Stimulated activated CD4-positive, alpha-beta T cell treated with anti-CD3 and anti-CD28 coated beads, Interleukin-1b, Interleukin-23, amount 100 ng/mL, for 1 hour (primary cell): ENCODE measurements at places on chromosomes 5 and 9.

GRCh38 chr9:106953174-106953573 is 90.2 kb downstream of the ZNF462 start:
- DNase-seq, result no peak

GRCh38 chr5:112294126-112294525 is 125.0 kb downstream of the EPB41L4A start:
- DNase-seq, result no peak

- DNase-seq, result no peak
These were observed 333.7 kb downstream of the PDE4D start for GRCh38 chr5:59559847-59560246.

- no peak for DNase-seq
These were observed 119.1 kb downstream of the DPYSL3 start for GRCh38 chr5:147390654-147391225.

DNA sequence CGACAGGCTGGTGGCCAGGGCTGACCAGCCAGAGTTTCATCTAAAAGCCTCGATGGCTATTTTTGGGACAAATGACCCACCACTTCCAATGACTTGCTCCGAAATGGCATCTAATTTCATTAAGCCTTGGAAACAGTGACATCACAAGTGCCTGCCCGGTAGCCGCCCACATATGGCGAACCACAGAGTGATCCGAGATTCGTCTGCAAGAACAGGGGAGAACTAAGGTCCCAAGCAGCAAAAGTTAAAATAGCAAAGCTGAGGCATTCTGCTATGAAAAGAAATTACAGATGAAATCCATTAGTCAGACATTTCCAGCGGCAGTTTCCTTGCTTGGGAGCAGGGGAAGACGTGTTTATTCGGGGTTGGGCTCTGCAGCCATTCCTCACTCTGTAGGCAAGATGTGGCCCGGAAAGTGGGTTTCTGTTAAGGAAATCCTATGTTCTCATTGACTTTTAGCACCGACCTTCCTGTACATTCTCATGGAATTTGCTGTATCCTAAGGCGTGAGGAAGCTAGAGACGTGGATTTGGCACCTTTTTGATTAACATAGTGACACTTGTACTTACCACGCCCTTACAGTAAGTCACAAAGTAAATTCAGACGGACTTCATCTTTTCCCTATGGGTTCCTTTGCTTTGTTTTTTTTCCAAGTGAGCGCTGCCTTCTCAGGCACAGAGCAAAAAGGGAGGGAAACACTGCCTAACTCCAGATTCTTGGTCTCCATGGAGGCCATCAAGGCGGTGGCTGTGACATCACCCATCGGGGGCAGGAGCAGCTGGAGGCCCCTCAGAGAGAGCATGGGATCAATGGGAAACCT is 45.1 kb downstream of the ERGIC1 start:
- DNase-seq, result no peak

- DNase-seq, result no peak
These were observed 4.1 kb upstream of the BBLN start for GRCh38 chr9:128155736-128156500.
